AG04450 (cell line): ENCODE measurements at places on chromosomes 7 and 10. TPM values are rescaled to one million over a fixed set of nuclear protein-coding genes. Genes with fewer than 3 reads are reported as not detected.

The PAX4 gene
- polyA plus RNA-seq: not detected in 2 replicates

The LIPN gene
- polyA plus RNA-seq: not detected in 2 replicates

DNA sequence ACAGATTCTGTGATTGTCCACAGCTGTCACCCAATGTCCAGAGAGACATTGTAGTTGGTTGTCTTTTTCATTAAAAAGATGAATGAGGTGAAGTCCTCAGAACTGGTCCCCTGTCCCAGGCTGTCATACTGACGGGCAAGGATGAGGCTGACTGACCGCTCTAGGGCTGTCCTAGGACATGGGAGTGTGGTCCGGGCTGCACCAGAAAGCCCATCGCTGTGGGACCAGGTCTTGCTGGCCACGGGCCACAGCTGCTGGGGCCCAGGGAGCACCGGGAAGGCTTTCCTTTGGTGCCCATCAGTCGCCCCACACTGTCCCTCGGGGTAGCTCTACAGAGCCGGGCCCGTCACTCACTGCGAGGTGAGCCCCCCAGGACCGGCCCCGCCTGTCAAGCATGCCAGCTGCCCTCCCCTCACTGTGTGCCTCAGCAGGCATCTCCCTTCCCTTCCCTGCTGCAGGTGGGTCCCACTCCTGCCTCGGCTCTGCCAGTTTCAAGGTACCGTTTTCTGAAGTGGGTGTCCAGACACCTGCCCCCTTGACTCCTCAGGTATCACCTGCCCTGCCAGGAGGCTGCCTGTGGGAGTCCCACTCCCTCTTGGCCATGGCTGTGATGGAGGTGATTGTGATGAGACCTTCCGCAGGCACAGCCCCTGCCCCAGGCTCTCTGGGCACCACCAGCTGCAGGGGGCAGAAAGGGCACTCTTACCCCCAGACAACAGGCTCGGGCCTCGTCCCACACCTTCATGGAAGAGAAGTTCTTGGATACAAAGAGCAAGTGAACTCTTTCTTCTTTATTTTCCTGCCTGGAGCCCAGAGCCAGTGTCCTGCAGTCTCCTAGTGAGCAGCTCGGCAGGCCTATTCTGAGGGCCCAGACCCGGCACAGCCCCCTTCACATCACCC lies 21.7 kb downstream of the LRRC27 start:
- no peak for DNase-seq

DNA sequence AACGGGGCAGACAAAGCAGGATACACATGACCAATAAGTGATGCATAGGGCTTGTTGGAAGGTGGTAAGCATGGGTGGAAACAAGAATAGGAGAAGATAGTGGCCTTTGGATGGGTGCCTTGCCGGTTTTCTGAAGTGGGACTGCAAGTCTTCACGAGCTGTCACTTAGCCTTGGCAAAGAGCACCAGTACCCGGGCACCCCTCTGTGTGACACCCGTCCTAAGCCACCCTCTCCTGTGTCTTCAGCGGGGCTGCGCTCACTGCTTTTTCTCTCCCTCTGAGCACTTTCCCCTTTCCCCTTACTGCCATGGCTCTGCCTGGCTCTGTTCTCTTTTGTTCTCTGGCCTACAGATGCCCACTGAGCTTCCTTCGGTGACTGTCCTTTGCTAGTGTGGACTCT lies 399.7 kb upstream of the MKI67 start:
- DNase-seq: no peak

DNA sequence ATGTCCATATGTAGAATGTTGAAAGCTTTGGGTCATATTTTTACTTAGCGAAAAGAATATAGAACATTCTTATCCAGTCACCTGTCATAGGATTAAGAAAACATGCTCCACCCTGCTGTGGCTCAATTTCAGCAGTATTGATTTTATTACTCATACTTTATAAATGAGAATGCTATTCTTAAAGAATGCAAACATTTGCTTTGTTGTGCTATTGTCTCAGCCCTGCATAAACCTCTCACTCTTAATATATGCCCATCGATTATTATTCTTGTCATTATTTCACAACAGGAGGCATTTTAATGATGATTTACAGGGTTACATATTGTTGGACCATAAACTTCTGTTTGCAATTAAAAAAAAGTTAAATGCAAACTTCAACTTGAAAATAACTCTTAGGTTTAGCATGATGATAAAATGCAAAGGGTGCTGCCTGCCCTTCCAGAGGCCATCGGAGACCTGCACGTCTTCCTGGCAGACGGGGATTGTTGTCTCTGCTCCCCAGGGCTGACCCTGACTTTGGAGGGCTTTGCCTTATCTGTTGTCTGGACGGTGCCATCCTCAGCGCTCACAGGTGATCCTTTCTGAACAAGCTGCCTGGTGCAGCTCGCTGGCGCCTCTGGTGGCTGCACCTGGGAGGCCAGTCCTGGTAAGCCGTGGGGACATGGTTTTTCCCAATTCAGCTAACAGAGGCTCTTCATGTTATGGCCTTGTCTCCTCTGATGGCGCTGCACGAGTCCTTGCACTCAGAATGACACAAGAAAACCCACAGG lies 50.0 kb upstream of the SHH start:
- DNase-seq: no peak

The PLPP4 gene
- 0.10 TPM in 1 of 2 replicates, not detected in the other for polyA plus RNA-seq

The TMEM236 gene
- polyA plus RNA-seq: 0.01 and 0.02 TPM in 2 replicates

DNA sequence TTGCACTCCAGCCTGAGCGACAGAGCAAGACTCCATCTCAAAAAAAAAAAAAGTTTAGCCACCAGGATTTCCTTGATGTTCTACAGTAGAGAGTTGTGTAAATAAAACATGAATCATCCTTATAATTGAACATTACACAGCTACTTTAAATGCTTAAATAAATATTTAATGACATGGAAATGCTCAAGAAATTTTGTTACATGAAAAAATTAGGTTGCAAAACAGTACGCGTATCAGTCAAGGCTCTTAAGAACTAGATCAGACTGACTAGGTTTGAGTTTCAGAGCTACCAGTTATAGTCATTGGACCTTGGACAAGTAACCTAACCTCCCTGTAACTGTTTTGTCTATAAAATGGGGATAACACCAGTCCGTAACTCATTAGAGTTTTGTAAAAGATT lies 38.7 kb upstream of the GSAP start:
- no peak for DNase-seq

DNA sequence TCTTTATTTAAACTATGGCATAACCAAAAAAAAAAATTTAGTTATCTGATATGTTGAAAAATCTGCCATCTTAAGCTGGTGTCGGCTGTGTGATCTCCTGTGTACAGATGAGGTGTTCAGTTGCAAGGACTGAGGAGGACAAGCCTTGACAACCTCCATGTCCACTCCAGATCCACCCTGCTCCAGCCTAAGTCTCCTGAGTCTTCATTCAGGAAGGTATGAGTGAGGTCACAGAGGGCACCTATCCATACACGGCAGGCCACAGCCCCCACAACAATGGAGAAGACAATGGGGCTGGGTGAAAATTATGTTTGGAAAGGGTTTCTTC lies 16.1 kb downstream of the TARP start:
- no peak for DNase-seq

The GSDME gene
- 58.3 and 63.8 TPM in 2 replicates for polyA plus RNA-seq

DNA sequence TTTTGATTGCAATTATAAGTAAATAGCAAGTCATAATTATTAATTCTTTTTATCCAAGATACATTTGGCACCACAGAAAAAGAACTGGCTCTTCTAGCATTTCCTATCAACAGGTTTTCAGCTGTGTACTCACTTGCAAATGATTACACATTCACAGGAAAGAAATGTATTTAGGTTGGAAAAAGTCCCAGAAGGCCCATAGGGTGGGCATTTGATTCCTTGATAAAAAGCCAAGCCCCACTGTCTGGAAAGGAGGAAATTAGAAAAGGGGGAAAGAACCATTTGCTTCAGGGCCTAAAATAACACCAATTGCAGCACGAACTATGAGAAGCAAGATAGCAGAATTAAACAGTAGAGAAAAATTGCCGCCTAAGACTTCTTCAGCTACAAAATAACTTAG lies 80.8 kb upstream of the COL1A2 start:
- no peak for DNase-seq

GRCh38 chr10:20593649-20594048 lies 303.5 kb downstream of the NEBL start:
- no peak for DNase-seq
